ENCODE measurements at places on chromosomes 1 and 21.

DNA sequence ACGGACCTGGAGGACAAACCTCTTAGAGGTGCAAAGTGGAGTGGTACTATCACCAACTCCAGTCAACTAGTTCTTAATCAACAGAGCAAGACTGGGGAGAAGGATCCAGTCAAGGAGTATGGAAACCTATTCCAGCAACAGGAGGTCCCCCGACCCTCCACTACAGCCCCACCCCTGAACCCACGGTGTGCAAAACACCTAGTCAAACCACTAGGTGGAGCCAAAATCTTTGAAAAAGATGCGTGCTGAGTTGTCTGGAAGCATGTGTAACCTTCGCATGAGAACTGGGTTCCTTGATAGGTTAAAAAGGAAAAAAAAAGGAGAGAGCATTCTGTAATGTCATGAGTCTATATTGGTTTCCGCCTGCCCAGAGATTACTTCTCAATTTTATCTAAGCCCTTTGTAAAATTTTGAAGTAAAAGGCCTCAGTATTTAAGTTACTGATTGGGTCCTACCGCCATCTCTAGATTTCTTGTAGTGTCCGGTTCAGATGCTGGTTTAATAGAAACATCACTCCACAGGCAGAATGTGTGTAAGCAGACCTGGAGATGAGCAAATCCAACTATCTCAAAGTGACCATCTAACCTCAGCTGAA is 81.9 kb upstream of the HAO2 start:
- DNase-seq: no peak

- no peak for DNase-seq
These were observed 149.5 kb upstream of the ADGRL4 start for GRCh38 chr1:79155991-79156390.

DNA sequence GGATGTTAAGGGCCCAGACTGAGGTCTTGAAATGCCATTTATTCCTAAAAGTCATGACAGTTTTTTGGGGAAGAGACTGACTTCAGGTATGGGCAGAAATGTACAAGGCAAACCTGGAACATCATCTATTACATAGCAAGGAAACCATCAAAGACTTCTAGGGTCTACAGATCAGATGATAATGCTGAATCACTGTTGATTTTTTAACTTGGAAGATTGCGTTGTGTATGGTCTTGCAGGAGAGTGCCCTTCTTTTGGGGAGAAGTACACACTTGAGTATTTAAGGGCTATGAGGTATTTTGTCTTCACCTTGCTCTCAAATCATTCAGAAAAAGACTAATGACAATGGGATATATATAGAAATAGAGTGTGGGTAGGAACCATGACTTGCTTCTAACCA is 15.4 kb upstream of the RD3 start:
- no peak for DNase-seq

GRCh38 chr21:34320011-34320410 is 43.8 kb upstream of the KCNE2 start:
- no peak for DNase-seq

- no peak for DNase-seq
These were observed 15.8 kb downstream of the ARPC5 start for GRCh38 chr1:183619781-183620180.

- DNase-seq: no peak
These were observed 96.8 kb downstream of the INTS7 start for GRCh38 chr1:211938561-211938997.

DNA sequence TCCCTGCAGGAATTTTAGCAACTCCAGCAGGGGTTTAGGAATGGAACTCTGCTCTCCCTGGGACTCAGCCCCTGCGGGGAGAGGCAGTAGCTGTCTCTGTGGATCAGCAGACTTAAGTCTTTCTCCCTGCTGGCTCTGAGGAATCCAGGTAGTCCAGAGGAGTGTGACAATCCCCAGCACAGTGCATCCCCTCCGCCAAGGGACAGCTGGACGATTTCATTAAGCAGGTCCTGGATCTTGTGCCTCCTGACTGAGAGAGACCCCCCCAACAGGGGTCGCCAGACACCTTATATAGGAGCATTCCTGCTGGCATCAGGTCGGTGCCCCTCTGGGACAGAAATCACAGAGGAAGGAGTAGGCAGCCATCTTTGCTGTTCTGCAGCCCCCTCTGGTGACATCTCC is 30.6 kb downstream of the AKT3 start:
- DNase-seq: no peak

DNA sequence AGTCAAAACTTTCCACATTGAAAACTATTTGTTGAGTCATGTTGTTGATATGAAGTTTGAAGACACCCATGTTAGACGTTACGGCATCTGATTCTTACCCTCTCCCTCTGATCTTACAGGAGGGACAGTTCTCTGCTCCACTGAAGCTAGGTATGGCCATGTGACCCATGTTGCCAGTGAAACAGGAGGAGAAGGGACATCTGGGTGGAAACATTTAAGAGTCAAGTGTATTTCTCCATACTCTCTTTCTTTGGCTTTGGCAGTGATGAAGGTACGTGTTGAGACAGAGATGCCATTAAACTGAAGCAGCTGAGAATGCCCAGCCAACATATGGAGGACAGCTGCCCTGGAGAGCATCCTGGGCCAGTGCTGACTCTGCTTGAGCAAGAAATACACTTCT is 198.4 kb upstream of the PTGFR start:
- DNase-seq: no peak

DNA sequence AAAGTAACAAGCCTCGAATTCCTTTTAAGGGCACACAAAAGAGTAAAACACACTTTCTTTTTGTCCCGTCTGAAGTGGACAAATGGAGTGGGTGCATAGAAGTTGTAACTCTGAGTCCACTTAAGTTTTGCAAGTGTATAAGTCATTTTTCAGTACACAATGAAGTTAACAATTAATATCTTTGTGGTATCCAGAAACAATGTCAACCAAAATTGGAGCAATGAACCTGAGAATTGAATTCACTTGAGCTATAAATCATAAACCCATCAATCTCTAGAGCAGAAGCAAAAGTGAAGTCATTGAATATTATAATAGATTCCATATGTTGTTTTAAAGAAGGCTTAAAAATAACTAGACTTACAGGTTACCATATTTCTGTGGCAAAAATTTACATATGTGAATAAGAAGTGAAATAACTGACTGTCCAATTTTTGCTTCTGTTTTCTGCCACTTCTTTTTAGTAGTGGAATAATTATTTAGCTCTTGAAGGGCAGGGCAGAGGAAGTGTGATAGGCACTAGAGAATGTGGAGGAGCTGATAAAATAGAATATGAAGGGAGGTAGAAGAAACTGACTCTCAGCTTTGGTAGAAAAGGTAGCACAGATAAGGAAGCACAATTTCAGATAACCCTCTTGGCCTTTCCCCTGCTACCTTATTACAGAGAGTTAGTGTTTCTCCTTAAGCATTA is 73.9 kb upstream of the RGL1 start:
- DNase-seq: no peak

DNA sequence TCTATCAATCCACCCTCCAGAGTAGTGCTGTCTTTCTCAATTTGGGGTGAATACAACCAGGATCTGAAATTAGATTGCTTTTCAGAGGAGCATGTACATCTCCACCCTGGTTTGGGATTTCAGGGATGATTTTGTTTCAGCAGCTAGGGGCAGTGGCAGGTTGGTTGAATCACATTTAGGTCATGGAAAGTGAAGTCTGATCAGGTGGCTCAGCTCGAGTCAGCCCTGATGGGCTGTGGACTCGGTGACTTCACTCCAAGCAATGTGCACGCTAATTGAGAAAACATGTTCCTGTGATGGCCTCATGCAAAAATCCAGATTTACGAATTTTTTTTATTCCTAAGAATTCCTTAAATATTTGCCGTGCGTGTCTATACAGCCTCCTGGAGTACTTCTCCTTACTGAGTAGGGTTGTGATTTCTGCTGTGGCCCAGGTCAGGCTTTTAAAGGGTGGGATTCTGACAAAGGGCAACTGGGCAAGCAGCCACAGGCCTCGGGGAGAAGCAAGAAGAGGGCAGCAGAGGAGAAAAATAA is 7.5 kb downstream of the NGF start:
- DNase-seq: no peak
